ENCODE measurements at places on chromosomes 5 and 9. TPM values are rescaled to one million over a fixed set of nuclear protein-coding genes. Genes with fewer than 3 reads are reported as not detected.

Gene HSPA4
- polyA plus RNA-seq = 91.7 TPM

Gene SPINK7
- polyA plus RNA-seq = 0.63 TPM

DNA sequence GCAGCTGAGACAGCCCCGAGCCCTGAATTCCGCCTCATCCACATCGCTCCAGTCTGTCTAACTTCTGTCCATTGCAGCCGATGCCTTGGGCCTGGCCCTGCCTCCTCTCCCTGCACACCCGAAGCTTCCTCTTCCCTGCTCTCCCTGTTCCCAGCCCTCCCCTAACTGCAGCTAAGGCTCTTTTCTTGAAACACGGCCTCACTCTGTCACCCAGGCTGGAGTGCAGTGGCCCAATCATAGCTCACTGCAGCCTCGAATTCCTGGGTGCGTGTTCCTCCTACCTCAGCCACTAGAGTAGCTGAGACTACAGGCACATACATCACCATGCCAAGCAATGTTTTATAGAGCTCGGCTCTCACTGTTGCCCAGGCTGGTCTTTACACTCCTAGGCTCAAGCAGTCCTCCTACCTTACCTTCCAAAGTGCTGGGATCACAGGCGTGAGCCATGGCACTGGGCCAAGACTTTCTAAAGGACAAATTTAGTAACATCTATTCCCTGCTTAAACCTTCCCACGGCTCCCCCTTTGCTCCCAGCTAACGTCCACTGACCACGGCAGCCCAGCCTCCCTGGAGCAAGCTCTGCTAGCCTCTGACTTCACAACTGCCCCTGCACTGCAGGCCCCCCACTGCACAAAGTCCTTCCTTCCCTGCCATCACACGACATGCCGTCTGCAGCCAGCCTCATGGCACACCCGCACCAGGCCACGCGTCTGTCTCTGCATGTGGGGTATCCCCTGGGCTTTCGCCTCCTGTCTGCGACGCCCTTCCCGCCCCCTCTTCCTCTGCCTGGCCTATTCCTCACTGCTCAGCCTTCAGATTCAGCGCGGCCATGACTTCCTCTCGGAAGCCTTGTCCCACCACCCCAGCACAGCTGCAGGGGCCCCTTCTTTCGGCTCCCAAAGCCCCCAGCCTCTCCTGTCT, 28.6 kb downstream of the LAMC3 start:
- H3K27ac ChIP-seq = no peak overlapping the region
- no peaks in the 10 kb centered on the region for H3K4me1 ChIP-seq
- H3K36me3 ChIP-seq = no peaks in the 10 kb centered on the region
- DNase-seq = no peak
- no peak overlapping the region for H3K4me3 ChIP-seq
- H3K27me3 ChIP-seq = no peaks in the 10 kb centered on the region

GRCh38 chr5:149635394-149635793, 54.1 kb downstream of the ARHGEF37 start:
- peaks cover 5% of the 10 kb centered on the region for H3K4me1 ChIP-seq
- H3K27ac ChIP-seq = no peak overlapping the region
- H3K4me3 ChIP-seq = no peak overlapping the region
- H3K27me3 ChIP-seq = no peaks in the 10 kb centered on the region
- DNase-seq = no peak

Gene SLC6A18
- not detected for polyA plus RNA-seq

DNA sequence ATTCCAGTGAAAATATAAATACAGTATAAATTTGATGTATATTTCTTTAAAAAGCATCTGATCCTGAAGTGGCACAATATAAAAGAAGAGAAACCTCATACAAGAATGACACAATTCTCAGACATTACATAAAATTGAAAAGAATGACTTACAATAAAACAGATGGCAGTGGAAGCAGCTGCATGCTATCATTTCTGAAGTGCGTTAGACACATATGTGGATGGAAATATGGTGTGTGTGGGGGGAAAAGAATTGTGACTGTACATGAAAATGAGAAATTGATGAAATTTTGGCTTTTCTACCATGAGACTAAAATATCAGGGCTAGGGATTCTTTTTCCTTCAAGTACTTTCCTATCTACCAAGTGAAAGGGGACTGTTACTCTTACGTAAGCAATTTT, 45.9 kb upstream of the CDH18 start:
- no peaks in the 10 kb centered on the region for H3K36me3 ChIP-seq
- H3K27me3 ChIP-seq = no peaks in the 10 kb centered on the region
- no peaks in the 10 kb centered on the region for H3K4me1 ChIP-seq
- DNase-seq = no peak
- H3K27ac ChIP-seq = no peak overlapping the region

GRCh38 chr9:110971234-110971633, 67.0 kb downstream of the LPAR1 start:
- DNase-seq = no peak
- no peaks in the 10 kb centered on the region for H3K27me3 ChIP-seq
- H3K27ac ChIP-seq = no peak overlapping the region
- H3K36me3 ChIP-seq = no peaks in the 10 kb centered on the region
- H3K4me1 ChIP-seq = peaks cover 7% of the 10 kb centered on the region
- H3K4me3 ChIP-seq = no peak overlapping the region

Measured in left lung (tissue), 14 donors.